AG09319 (cell line): ENCODE measurements at places on chromosomes 16 and 17.

DNA sequence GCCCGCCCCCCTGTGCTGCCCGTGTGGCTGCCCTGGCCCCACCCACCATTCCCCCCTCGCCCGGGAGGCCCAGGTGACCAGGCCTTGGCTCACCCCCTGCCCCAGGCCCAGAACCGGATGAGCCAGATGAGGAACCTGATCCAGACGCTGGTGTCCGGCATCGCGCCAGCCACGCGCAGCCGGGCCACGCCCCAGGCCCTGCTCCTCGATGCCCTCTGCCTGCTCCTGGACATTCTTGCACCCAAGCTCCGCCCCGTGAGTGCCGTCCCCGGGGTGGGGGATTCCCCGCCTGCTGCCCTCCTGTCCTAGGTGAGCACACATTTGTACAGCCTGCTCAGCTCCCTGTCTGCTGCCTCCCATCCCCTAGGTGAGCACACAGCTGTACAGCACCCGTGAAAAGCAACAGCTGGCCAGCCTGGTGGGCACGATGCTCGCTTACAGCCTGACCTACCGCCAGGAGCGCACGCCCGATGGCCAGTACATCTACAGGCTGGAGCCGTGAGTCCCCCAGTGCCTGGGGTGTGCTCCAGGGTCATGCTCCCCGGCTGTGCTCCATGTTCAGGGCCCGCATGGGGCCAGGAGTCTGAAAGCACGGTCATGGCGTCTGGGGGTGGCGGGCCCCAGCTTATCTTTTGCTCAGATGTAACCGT lies 4.8 kb downstream of the GNG13 start:
- DNase-seq: no peak

GRCh38 chr16:67694611-67695010 lies 24.5 kb downstream of the GFOD2 start:
- DNase-seq: no peak

DNA sequence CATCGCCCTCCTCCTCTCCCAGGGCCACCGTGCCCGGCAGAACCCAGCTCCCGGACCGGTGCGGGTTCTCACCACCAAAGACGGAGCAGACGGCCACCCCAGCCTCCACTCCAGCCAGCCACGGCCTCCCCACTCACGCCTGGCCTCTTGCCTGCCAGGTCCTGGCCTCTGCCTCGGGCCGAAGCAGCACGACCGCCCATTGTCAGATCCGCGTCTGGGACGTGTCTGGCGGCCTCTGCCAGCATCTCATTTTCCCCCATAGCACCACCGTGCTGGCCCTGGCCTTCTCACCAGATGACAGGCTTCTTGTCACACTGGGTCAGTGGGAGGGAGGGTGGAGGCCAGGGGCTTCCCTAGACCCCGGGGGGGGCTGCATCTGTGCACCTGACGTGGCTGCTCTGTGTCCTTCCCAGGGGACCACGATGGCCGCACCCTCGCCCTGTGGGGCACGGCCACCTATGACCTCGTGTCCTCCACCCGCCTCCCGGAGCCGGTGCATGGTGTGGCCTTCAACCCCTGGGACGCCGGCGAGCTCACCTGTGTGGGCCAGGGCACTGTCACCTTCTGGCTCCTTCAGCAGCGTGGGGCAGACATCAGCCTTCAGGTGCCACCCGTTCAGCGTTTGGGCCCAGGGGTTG lies 6.6 kb upstream of the RHOT2 start:
- DNase-seq: no peak

DNA sequence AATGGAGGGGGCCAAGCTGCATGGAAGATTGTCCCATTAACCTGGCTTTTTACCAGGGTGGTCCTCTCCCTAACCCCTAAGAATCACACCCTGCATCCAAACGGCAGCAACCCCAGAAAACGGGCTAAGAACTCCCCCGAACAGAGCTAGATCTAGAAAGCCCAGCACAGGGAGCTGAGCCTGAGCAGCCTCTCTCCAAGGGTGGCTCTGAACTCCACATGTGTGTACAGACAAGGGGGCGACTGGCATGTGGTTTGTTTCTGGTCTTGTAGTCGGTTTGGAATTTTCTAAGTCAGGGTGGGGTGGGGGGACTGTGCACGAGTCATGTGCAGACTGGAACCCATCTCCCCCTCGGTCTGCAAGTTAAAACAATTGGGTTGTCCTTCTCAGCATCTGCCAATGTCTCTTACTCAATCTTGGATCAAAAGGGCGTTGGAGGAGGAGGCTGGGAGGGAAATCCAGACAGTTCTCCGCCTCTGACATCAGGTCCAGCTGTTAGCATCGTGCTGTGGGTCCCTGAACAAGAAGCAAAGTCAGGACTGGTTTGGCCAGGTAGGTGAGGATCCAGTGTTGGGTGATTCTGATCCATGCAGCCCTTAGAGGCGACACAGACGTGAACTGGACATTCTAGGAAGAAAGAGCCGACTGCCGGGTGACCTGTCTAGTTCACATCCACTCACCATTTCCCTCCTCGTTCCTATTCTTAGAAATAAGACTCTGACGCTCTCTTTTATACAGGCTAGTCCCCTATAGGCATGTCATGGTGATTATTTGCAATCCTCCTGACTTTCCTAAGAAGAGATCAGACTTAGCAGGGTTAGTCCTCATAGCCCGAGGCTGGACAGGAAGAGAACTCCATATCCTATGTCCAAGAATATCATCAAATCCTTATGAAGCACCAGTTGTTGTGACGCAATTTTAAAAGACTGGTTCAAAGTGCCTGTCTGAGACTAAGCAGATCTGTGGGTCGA lies 381.8 kb downstream of the SOX9 start:
- DNase-seq: no peak

GRCh38 chr16:27518226-27518625 lies 31.5 kb downstream of the GTF3C1 start:
- no peak for DNase-seq

- no peak for DNase-seq
Measured at GRCh38 chr17:48952904-48953303, 8.3 kb upstream of the SNF8 start.

DNA sequence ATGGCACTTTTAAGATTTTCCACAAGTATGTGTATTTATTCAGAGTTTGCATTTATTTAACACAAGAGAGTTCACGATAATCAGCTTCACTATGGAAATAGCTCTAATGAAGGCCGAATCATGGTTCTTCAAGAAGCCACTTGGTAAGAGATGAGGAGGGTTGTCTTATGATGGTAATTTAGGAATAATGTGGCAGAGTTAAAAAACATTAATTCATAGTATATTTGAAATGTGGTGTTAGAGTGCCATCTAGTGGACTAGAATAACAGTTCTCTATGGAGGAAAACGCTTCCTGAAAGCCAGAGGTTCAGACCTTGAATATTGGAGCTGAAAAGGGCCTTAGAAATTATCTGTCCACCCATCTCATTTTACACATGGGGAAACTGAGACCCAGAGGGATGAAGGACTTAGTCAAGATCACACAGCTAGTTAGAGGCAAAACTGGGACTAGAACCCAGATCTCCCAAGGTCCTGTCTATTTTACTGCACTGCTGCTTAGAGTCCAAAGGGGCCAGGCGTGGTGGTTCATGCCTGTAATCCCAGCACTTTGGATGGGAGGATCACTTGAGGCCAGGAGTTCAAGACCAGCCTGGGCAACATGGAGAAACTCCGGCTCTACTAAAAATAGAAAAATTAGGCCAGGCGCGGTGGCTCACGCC lies 33.8 kb upstream of the KPNB1 start:
- DNase-seq: no peak

- DNase-seq: no peak
Measured at GRCh38 chr17:79626156-79626890, 15.5 kb upstream of the RBFOX3 start.

GRCh38 chr17:61253362-61253761 lies 146.3 kb upstream of the TBX2 start:
- DNase-seq: no peak

DNA sequence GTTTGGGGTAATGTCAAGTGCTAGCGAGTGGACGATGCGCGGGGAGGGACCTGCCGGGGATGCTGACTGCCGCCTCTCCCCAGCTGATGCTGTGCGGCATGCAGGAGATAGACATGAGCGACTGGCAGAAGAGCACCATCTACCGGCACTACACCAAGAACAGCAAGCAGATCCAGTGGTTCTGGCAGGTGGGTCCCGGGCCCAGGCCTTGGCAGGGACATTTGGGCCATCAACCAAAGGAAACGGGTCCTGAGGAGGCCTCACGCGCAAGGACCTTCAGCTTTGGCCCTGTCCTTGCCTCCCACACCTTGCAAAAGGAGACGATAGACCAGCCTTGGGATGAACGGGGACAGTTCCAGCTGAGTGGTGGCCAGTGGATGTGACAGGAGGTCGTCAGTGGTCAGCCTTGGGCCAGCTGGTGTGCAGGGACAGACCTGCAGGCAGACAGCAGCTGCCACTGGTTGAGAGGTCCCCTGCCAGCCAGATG lies 13.6 kb upstream of the CLEC18A start:
- DNase-seq: no peak

DNA sequence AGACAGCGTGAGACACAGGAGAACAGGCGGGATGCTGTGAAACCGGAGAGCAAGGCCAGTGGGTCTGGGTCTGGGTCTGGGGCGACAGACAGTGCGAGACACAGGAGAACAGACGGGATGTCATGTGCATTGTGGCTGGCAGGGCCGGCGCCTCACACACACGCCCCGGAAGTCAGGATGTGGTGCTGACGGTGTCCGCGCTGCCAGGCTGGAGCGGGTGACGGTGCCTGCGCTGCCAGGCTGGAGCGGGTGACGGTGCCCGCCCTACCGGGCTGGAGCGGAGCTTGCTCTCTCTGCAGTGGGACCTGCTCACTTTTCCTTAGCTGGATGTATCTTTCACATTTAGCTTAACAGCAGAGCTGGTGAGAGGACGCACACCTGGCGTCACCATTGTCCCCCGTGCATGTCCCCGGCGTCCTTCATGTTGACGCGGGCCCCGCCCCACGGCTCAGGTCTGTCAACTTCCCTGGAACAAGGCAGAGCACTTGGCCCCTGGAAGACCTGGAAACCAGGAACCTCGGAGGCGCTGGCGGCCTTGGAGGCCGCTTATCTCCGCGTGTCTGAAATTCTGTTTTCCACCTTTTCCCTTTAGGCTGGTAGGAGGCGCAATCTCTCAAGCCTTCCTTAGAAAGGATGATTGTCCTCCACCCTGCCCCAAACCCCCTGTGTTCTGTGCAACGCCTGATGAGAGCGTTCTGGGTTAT lies 43.0 kb upstream of the ZNF750 start:
- no peak for DNase-seq

DNA sequence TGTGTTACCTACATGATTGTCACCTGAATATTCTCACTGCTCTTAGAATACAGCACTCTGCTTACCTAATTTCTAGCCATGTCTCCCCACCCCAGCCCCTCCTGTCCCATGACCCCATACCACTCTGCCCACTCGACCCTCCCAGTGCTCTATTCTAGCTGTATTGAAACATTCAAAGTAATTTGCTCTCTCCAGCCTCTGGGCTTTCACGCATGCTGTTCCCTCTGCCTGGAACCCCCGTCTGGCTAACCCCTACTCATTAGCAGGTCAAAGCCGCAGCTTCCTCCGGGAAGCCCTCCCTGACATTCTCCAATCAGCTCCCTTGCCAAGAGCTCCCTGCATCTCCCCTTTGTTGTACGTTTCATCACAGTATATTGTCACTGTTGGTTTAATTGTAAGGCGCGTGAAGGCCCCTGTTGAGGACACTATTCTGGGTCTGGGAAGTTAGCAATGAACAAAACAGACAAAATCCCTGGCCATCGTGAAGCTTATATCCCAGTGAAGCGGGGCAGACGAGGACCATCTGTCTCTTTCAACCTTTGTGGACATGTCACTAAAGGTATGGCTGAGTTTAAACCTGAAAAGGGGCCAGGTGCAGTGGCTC lies 72.3 kb upstream of the LHX1 start:
- no peak for DNase-seq

DNA sequence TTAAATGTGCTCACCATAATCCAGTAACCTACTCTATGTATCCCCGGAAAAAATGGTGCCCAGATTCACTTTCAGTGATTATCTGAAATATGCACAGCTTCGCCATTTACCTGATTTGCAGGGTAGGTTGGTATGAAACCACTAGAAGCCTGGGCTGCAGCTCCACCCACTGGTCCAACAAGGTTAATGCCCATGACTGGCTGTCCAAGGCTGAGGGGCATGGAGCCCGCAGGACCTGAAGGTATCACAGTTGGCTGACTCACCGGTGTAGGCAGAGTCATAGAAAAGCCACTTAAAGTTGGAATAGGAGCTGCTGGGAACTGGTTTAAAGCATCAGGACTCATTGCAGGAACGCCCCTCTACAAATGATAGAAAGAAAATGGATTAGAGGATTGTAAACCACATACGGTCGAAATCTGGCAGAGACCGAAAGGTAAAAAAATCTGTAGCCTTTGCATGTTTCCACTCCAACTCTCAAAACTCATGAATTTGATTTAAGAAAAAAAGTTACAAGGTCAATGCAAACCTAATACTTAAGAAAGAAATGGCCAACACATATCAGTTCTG lies 38.6 kb downstream of the SYNRG start:
- no peak for DNase-seq

- peak; percentile 31 for DNase-seq
Measured at GRCh38 chr17:72976971-72977770, 115.3 kb downstream of the SLC39A11 start.

DNA sequence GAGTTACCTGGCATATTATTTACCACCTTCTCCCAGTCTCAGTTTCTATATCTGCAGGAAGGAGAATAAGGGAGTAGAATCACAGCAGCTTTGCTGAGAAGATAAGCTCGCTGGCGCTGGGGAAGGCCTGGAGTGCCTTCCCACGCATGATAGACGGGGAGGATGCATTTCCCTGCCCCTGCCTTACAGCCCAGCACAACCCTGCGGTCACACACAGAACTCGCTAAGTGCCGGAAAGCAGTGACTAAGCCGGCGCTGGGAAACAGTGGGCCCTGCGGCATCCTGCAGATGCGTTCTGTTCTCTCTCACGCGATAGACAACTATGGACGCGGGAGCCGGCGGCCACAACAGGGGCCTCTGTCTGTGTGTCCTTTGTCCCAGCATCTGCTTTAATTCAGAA lies 4.8 kb downstream of the CA5A start:
- DNase-seq: no peak

- no peak for DNase-seq
Measured at GRCh38 chr17:82334204-82334621, 647 bp upstream of the SECTM1 start.

DNA sequence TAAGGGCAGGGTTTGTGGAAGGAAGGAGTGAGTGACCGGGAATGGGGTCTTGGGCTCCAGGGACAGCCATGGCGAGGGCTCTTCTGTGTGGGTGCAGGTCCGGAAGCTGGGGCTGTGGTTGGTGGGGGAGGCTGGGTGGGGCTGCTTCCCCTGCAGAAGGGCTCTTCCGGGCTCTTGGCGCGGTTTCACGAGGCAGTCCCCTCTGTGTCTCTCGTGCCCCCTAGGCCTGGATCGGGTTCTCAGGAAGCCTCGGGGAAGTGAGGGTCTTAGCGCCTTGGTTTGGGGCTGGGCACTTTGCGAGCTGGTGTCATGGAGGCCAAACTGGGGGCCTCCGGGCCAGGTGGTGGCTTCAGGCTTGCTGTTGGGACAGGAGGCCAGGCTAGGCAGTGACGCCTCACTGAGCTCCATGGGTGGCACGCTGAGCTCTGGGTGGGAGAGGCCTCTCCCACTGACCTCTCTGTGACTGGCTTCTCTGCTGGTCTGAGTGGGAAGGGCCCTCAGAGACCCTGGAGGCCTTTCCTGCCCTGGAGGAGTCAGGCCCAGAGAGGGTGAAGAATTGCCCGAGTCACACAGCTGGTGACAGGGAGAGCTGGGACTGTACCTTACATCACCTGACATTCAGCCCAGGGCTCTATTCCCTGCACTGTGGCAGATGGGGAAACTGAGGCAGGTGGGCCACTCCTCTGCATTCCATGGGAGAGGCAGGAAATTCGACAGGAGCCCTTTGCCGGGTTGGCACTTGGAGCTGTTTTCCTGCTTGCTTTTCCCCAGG lies 8.2 kb downstream of the ADCY7 start:
- no peak for DNase-seq

GRCh38 chr16:24853830-24854229 lies 8.1 kb downstream of the SLC5A11 start:
- DNase-seq: no peak

GRCh38 chr16:50737420-50737959 lies 4.4 kb upstream of the CYLD start:
- no peak for DNase-seq
